Activated naive CD8-positive, alpha-beta T cell treated with anti-CD3 and anti-CD28 coated beads, Interleukin-2, amount 50 U/mL, for 16 hours (primary cell): ENCODE measurements at places on chromosomes 2 and 18.

DNA sequence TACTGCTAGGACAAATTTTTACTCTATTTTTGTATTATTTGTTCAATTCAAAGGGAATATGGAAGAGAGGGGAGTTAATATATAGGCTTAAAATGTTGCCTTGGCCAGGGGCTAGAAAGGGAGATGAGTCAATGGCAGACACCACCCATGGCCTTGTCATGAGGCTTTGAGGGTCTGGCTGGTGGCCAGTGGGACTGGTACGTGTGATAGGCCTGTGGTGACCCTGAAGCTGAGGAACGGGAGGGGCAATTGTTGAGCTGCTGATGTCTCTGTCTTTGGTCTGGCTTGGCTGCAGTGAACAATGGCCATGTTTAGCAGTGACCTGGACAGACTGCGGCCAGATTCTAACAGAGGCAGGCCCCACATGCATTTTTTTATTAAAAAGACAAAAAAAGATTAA lies 18.5 kb downstream of the GKN1 start:
- no peak for DNase-seq

DNA sequence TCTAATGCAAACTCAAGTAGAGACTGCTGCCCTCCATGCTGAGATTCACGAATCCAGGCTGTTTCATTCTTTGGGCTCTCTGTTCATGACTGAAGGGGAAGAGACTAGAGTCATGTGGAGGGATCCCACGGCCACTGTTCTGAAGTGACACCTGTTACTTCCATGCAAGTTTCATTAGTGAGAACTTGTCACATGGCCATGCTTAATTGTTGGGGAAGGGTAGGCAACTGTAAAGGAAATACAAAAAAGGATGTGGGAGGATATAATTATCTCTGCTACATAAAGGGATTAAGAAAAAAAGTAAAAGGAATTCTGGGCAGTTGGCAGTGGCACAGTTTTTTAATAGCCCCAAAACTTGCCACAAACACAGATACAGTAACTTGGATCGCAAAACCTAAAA lies 28.0 kb upstream of the PSME4 start:
- no peak for DNase-seq

DNA sequence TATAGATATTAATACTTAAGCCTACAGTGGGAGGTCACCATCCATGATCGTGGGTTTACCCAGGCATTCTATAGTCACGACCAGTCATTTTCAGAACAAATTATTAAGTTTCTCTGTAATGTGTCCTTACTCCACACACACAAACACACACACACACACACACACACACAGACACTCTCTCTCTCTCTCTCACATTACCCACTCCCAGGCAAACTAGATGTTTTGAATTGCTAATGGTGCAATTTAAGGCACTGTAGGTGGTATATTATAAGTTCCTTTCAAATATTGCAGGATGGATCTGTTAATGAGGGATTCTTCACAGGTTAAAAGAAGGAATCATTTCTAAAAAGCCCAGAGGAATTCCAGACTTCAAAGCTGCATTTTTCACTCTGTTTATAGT lies 657.8 kb downstream of the MBD2 start:
- DNase-seq, result no peak

GRCh38 chr18:32368991-32369390 lies 101.7 kb downstream of the GAREM1 start:
- DNase-seq, result no peak

GRCh38 chr2:49807689-49808088 lies 653.4 kb upstream of the FSHR start:
- no peak for DNase-seq

- DNase-seq, result no peak
Measured at GRCh38 chr2:171318463-171318934, 115.3 kb downstream of the METTL8 start.

GRCh38 chr2:241499146-241499965 lies 9.0 kb downstream of the STK25 start:
- no peak for DNase-seq

GRCh38 chr2:241568726-241569125 lies 10.2 kb downstream of the BOK start:
- no peak for DNase-seq

GRCh38 chr2:181991171-181991885 lies 5.7 kb downstream of the PPP1R1C start:
- no peak for DNase-seq

GRCh38 chr2:214753455-214753854 lies 56.0 kb downstream of the BARD1 start:
- no peak for DNase-seq

GRCh38 chr18:56252456-56252855 lies 385.9 kb downstream of the TXNL1 start:
- DNase-seq, result no peak

DNA sequence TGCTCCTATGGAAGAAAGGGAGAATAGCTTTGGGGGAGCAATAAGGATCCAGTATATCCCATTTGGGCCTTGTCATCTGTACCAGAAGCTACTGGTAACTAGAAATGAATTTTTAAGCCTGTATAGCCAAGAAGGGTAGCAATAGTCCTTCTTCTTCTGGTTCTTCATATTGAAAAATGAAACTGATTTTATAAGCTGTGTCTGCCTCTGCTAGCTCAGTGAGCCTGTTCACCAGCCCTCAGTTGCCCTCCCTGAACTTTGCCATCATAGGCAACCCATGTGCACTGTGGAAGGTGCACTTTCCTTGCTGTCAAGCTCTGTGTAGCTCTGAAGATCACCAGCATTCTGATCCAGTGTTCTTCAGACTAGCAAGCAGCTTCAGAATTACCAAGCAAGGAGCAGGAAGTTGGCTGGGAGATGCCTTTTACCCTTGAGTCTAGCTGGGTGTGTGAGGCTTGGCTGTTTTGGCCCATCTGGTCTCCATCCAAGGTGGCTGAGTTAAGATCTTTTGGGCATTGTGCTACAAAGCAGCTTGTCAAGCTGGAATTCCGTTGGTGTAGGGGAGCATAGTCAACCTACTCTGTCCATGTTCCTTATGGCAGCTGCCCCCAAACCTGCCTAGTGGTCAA lies 55.8 kb upstream of the MGAT5 start:
- DNase-seq, result no peak

DNA sequence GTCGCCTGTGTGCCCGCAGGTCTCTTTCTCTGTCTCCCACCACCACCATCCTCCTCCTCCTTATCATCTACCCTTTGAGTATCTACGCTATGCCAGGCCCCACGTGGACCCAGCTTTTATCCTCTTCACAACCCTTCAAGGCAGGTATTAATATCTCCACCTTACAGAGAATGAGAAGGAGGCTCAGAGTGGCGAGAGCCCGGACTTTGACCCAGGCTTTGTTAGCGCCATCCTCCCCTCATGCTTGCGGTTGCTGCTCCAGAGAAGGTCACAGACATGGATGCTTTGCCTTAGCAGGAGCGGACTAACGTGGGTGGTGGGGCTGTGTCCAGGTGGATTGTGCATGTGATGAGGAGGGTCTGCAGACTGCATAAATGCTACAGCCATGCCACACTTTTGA lies 119.8 kb downstream of the CELF4 start:
- DNase-seq, result no peak

DNA sequence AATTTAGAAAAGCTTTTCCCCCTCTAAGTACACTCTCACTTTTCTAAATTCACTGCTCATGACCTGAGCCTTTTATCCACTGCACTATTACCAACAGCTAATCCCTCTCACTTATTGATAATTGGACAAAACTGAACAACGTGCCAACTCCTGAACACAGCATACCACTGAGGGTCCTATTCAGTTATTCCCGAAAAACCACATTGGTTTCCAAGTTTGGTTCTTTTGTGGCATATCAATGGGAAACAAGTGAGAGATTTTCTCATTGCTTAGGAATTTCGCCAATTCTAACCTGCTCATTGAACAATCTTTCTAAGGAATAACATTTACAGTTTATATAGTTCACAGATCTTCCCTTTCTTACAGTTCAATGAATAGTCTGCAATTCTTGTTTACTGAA lies 977.4 kb downstream of the TMEM182 start:
- no peak for DNase-seq

- no peak for DNase-seq
Measured at GRCh38 chr2:169073963-169074751, 4.8 kb downstream of the DHRS9 start.

- no peak for DNase-seq
Measured at GRCh38 chr2:112137516-112138158, 548 bp upstream of the FBLN7 start.

GRCh38 chr2:43818761-43819160 lies 19.9 kb downstream of the ABCG5 start:
- DNase-seq, result no peak

- DNase-seq, result no peak
Measured at GRCh38 chr2:236165842-236166795, 2.1 kb downstream of the GBX2 start.

GRCh38 chr2:149261692-149262091 lies 68.7 kb upstream of the LYPD6 start:
- no peak for DNase-seq
